NCI-H526 treated with DMSO at 0.1 percent for 48 hours (cell line): ENCODE measurements at places on chromosomes 16 and 17.

DNA sequence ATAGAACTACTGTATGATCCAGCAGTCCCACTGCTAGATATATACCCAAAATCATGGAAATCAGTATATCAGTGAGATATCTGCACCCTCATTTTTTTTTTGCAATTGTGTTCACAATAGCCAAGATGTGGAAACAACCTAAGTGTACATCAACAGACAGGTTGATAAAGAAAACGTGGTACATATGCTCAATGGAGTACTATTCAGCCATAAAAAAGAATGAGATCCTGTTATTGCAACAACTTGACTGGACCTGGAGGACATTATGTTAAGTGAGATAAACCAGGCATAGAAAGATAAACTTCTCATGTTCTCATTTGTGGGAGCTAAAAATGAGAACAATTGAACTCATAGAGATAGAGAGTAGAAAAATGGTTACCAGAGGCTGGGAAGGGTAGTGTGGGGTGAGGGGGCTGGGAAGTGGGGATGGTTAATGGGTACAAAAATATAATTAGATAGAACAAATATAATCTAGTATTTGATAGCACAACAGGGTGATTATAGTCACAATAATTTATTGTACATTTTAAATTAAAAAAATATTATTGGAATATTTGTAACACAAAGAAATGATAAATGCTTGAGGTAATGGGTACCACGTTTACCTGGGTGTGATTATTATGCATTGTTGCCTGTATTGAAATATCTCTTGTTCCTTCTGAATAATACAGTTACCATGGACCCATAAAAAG lies 7.8 kb upstream of the KRT10 start:
- no peak for DNase-seq

DNA sequence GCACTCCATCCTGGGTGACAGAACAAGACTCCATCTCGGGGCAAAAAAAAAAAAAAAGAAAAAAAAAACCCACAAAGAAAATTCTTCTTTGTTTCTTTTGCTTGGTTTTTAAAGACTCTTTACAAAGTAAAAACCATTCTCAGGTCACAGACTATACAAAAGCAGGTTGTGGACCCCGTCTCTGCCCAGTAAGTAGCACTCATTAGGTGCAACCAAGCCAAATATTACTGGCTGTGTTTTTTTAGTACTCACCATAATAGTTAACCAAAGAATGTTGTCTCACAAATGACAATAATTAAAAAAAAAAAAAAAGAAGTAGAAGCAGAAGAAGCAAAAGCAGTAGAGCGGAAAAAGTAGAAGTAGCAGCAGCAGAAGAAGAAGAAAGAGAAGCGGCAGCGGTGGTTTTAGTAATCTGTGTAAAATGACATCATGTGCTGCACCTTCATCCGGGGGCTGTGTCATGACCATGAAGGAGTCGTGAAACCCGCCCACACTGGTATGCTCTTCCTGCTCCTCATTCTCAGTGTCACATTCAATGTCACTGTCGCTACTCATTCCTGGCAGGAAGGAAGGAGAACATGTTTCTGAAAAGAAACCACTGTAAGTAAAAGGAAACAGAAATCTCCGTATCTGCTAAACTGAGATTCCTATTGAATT lies 105.4 kb downstream of the TRIM37 start:
- no peak for DNase-seq

DNA sequence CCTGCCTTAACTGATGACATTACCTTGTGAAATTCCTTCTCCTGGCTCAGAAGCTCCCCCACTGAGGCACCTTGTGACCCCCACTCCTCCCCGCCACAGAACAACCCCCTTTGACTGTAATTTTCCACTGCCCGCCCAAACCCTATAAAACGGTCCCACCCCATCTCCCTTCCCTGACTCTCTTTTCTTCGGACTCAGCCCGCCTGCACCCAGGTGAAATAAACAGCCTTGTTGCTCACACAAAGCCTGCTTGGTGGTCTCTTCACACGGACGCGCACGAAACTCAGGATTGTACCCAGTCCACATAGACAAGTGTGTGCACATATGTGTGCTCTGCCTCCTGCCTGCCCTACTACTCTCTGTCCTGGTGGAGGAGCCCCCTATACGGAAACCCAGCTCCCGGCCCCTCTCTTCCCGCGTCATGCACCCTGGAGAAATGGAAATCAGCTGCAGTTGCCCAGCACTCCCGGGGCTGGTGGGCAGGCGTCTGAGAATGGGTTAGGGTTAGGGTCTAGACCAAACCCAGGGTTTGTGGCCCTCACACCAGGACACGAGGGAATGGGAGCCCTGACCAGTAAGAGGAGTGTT lies 2.4 kb upstream of the RHBDF1 start:
- no peak for DNase-seq

DNA sequence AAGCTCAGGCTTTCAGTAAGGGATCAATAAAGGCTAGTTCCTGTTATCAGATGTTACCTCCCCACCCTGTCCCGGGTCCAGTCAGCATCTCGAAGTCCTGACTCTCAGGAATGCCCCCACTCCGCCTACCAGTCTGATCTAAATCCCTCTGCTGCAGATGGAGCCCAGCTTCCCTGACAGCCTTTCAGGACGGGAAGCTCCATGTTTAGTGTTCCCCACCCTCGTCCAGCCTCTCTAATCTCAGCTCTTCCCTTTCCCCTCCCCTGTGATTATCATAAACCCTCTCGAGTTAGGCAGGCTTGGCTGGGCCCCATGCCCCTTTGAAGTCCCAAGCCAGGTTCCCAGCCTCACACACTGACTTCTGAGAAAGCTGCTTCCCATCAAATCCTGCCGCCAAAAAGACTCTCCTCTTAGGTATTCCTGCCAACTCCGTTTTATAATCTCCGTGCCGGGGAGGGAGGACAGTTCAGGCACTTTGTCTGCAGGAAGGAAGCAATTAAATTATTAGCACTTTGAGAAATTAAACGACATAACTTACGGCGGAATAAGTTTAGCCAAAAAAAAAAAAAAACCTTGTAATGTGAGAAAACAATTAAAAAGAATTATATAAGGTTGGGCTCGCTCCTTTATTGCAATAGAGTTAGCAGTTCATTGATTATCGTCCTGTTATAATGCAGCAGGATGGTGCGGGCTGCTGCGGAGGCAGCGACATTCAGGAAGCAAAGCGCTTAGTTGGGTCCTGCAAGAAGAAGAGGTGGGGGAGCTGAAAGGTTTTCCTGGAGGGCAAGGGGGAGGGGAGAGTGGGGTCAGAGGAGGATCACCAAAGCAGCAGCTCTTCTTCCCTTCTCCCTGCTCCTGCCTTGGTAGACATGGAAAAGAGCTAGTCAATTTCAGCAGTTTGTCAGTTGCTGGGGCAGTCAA lies 16.8 kb upstream of the ETV4 start:
- no peak for DNase-seq

- DNase-seq, result peak; percentile 38
Observed at GRCh38 chr17:73841431-73842060, 197.3 kb upstream of the SDK2 start.

- no peak for DNase-seq
Observed at GRCh38 chr16:74877706-74878105, 103.1 kb upstream of the FA2H start.

- DNase-seq, result no peak
Observed at GRCh38 chr16:66871840-66872239, 8.5 kb upstream of the PDP2 start.

DNA sequence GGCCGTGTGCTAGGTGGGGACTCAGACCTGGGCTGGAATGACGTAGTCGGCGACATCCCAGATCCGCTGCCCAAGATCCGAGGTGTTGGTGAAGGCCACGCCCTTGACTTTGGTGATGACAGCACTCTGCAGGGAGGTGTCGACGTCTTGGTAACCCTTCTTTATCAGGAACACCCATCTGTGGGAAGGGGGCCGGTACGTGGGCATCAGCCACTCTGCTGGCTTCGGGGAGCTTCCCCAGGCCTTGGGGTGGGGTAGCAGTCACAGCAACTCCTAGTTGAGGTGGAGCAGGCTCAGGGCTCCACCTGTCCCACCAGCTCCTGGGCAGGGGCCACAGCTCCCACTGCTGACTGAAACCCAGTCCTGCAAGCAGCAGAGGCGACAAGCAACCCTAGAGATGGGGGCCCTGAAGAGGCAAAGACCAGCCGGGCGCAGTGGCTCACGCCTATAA lies 4.3 kb downstream of the P2RX5 start:
- DNase-seq, result no peak

GRCh38 chr17:29933379-29933778 lies 3.4 kb upstream of the SSH2 start:
- DNase-seq, result peak; percentile 51

- DNase-seq, result no peak
Observed at GRCh38 chr16:83870830-83871229, 28.1 kb upstream of the MLYCD start.
